ENCODE measurements at places on chromosomes 3 and 15.
A peak's percentile ranks its signal among the peaks of the same experiment; 100 is the strongest.

DNA sequence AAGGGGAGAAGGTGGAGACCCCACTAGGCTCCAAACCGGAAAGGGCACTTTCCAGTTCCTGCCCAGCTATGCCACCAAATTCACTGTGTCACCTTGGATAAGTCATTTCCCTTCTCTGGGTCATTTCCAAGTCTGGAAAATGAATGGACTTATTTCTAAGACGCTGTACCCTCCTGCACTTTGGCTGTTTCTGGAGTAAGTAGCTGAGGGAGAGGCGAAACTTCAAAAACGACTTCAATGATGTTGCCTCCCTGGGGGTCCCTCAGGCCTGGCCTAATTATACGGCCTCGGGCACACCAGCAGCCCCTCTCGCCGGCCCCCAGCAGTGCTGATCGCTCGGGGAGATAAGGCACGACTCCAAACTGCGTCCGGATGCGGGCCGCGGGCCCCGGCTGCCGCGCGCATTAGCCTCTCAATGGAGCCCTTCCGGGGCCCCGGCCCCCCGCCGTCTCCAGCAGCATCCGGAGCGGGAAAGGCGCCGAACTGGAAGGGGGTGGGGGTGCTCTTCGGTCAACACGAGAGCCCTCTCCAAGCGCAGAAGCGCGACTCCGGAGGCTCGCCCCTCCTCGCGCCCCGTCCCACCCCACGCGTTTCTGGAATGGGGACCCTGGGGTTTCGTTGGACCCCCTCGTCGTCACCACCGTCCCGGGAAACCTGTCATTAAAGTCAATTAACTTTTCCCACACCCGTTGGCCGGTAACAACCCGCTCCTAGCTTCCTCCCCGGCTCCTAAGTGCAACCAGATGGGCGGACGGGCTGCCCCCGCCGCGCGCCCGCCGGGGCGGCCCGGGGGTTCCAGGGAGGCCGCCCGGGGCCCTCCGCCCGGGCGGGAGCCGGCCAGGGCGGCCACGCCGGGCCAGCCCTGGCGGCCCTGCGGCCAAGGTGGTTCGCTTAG is 4.8 kb downstream of the HES1 start:
- DNase-seq, result no peak

GRCh38 chr3:197791113-197791891 is at the start of gene LRCH3:
TSS of gene LRCH3 (plus strand) at chr3:197791254. CDS start at chr3:197791279, 25 bp downstream.
- peak; percentile 34 for DNase-seq

DNA sequence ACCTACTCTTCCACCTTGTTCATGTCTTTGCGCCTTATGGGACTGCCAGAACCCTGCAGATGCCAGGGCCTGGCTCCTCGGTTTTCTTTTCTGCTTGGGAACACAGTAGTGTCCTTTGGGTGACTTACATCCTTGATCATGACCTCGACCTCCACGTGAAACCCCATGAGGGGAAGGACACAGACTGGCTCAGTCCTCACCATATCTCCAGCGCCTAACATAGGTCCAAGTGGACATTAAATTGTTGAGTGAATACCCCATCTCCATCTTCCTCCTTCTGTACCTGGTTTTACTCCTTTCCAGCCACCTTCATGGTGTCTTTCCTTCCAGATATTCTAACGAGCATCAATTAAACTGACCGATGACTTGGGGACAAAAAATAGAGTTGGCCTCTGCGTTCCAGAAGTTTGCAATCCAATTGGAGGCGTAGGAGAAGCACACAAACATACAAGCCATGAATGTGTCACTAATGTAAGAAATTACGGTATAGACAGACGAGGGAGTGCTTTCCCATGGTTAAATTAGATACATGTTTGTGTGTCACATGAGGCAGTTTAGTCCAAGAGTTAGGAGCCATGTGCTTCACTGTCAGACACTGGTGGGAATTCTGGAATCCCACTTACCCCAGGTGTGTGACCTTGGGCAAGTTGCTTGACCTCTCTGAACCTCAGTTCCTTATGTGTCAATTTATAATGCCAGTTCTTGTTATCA is 907 bp upstream of the HERC1 start:
- DNase-seq, result no peak

DNA sequence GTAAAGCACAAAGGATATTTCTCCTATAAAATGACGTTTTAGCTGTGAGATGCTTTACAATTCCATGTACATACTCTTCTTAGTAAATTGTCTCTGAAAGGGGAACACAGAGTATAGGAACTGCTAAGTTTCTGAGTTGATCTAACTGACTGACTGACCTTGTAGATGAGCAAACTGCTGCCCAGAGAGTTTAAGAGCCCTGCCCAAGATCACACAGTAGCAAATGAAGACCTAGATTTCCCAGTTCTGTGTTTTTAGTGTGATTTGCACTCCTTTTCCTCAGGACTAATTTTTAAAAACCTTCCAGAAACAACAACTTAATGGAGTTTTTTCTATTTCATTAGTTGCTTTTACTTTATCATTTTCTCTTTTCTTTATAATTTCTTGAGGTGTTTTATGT is 247.7 kb downstream of the PDCD6IP start:
- no peak for DNase-seq

DNA sequence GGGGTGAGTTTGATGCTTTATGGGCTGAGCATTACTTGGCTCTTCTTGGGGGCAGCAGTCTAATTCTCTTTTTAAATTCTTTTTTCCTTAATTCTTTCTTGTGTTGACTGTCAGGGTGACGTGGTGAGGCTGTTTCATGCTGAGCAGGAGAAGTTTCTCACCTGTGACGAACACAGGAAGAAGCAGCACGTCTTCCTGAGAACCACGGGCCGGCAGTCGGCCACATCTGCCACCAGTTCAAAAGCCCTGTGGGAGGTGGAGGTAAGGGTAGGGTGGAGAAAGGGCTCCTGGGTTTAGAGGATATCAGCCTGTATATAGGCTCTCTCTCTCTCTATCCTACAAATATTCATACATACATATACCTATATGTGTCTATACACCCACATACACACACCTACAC is 152.3 kb downstream of the ITPR1 start:
- no peak for DNase-seq

DNA sequence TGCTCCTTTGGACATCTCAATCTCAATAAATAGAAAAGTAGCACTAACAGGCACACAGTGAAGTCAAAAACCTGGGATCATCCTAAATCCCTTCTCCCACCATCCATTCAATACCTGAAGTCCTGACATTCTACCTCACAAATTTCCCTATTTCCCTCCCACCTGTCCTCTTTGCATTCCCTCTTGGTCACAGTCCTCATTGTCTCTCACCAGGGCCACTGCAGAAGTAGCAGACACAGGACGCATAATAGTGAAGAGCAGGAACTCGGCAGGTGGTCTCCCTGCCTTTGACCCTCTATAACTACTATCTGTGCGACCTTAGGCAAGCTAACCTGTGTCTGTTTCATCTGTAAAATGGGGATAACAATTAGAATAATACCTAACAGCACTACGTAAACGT is 2.3 kb downstream of the THOC7 start:
- no peak for DNase-seq

GRCh38 chr15:29216955-29217354 is 52.7 kb downstream of the NSMCE3 start:
- DNase-seq, result no peak

DNA sequence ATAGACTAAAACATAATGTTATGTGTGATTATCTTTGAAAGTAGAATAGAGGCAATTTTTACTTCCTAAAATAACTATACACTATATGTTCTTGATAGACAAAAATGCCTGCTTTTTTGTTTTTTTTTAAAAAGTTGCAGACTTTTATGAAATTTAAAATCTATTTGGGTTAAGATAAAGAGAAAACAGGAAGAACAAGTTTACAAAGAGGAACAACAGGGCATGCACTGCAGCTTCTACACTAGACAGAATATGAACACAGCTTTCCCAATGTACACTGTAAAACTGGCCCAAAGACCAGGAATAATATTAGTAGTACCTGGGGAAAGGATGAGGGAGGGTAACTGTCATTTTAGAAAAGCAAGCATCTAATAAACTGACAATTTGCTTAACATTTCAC is 53.7 kb downstream of the NR1I2 start:
- no peak for DNase-seq

Data from NCI-H748 treated with DMSO at 0.1 percent for 48 hours (cell line).